ENCODE measurements at places on chromosomes 13 and 19.
A peak's percentile ranks its signal among the peaks of the same experiment; 100 is the strongest.

GRCh38 chr13:30927595-30927994 lies 4.9 kb upstream of the TEX26 start:
- peak; percentile 28 for ATAC-seq

- ATAC-seq: no peak
Measured at GRCh38 chr19:52351512-52351911, 15.5 kb downstream of the ZNF610 start.

DNA sequence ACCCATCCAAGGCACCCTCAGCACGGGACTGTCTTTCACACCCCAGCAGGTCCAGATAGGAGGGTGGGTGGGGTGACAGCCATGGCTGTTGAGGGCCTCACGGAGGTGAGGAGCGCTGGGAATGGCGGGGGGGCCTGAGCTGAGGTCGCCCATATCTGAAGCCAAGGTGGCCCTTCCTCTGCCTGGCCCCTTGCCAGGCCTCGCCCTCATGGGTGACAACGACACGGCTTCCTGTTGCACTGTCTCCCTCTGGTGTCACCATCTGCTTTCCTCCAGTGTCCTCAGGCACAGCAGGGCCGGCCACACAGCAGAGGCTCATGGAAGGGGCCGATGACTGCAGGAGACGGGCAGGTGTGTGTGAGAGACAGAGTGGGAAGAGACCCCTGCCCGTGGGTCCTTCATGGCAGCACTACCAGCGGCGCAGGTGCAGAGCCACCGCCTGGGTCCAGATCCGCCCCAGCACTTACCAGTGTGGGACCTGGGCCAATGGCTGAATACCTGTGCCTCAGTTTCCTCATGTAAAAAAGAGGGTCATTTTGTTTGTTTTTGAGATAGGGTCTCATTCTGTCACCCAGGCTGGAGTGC lies 8.1 kb upstream of the NKPD1 start:
- no peak for ATAC-seq

GRCh38 chr13:29975283-29975682 lies 124.9 kb upstream of the UBL3 start:
- no peak for ATAC-seq

- peak; percentile 52 for ATAC-seq
Measured at GRCh38 chr13:112657850-112658445, 31.9 kb upstream of the ATP11A start.

GRCh38 chr13:94859278-94859691 lies 146.9 kb upstream of the SOX21 start:
- peak; percentile 54 for ATAC-seq

DNA sequence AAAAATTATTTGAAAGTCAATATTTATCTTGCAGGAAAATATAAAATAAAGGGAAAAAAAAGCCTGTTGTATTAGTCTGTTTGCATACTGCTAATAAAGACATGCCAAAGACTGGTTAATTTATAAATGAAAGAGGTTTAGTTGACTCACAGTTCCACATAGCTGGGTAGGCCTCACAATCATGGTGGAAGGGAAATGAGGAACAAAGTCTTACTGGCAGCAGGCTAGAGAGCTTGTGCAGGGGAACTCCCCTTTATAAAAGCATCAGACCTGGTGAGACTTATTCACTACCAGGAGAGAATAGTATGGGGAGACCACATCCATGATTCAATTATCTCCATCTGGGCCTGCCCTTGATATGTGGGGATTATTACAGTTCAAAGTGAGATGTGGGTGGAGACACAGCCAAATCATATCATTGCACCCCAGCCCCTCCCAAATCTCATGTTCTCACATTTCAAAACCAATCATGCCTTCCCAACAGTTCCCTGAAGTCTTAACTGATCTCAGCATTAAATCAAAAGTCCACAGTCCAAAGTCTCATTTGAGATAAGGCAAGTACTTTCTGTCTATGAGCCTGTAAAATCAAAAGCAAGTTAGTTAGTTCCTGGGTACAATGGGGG lies 1416.5 kb upstream of the SPRY2 start:
- ATAC-seq: no peak

GRCh38 chr13:103033999-103034398 lies 32.2 kb downstream of the SLC10A2 start:
- no peak for ATAC-seq

DNA sequence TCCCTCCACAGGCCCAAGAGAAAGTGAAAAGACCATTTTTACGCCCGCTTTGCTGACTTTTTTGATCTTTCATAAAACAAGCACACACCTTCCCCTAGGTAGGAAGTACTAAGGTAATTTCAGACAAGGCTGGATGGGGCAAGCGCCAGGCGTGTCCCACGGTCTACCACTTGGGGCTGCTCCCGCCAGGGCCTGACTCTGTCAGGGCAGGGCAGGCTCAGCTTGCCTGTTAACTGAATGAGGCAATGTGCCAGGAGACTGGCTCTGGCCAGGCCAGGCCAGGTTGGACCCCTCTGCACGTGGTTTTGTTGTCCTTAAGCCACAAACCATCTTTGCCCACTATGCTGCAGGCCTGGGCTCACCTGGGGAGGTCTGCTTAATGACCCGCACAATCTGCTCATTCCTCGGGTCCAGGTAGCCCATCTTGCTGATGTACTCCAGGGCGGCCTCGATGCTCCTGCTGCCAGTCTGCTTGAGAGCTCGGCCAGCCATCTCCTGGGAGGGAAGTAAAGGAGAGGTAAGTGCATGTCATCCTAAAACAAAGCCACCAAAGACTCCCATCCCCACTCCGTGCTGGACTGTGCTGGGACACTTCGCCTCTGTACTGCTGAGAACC lies 70.4 kb downstream of the LATS2 start:
- peak; percentile 34 for ATAC-seq

Measured in esophagus mucosa (tissue), 1 donor.